ENCODE measurements at places on chromosomes 3 and 15.
A peak's percentile ranks its signal among the peaks of the same experiment; 100 is the strongest.

GRCh38 chr3:178966299-178967176 lies 105.1 kb downstream of the ZMAT3 start:
- DNase-seq, result peak; percentile 28

- no peak for DNase-seq
These were observed 583.8 kb upstream of the ZNF717 start for GRCh38 chr3:76369170-76369569.

DNA sequence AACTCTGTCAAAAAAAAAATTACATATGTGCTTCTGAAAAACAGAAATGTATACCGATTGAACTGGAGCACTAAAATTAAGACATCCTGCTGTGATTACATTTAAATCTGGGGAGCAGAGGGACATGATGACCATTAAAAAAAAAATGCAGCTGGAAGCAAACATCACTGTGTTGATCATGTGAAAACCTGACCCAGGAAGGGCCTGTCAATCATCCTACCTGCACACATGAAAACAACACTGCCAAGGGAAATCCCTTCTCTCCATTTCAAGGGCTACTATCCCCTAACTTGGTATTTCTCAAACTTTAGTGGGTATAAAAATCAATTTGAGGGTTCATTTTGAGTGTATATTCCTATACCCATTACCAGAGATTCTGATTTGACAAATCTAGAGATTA lies 719.9 kb upstream of the CBLB start:
- DNase-seq, result no peak

GRCh38 chr15:100909989-100910955 lies 8.9 kb upstream of the LRRK1 start:
- no peak for DNase-seq

DNA sequence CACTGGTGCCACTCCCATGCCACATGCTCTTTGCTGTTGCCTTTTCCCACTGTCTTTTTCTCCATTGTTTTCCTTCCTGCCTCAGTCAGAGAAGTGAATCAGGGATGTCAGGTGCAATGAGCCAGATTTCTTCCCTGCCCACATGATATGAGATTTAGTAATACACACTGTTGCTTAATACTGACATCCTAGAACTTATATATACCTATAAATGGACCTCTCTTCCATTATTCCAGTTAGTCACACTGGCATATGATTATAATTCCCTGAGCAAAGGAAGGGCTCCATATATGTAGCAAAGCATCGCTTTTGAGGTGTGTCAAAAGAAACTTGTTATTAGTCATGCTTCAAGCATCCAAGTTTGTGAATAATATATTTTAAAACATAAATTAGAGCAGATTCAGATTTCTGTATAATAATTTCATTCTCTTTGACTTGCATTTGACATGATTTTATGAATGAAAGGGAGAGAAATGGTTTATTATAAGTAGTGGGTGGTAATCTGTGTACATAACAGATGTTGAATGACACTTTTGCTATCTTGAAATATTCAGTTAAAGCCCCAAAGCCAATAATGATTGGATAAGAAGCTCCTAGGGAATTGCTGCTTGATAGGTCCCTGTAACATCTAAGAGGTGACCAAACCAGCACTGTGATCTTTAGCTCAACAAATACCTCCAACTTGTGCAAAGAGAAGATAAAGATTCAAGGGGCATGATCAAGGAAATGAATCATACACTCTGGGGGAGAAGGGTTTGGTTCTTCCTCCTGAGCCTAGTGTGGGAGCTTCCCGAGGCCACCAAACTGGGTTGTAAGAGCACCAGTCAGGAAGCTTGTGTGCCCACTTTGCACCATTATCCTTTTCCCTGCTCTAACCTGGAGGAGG lies 48.6 kb downstream of the CHST2 start:
- no peak for DNase-seq

DNA sequence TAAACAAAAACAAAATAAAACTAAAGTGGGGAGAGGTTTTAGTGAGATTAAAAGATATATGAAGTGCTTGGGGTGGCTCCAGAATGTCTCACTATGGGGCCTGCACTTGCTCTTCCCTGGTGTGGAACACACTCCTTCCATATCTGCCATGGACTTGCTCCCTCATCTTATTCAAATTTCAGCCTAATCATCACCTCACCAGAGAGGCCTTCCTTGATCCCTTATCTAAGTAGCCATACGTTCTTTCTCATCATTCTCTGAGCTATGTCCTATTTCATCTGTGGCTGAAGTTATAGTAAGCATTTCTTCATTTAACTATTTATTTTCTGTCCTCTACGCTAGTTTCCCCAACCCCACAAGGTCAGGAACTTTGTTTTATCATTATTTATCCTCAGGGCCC lies 511.7 kb downstream of the NTRK3 start:
- DNase-seq, result no peak

DNA sequence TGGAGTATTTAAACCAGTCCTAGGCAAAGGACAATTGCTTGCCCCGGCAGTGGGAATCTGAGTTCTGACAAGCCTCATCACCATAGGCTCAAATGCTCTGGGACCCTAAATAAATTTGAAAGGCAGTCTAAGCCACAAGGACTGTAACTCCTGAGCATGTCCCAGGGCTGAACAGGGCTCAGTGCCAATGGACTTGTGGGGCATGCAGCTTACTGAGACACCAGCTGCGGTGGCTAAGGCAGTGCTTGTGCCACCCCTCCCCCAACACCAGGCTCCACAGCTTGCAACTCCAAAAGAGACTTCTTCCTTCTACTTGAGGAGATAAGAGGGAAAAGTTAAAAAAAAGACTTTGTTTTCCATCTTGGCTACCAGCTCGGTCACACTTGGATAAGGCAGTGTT lies 289.7 kb upstream of the DCBLD2 start:
- DNase-seq, result no peak

DNA sequence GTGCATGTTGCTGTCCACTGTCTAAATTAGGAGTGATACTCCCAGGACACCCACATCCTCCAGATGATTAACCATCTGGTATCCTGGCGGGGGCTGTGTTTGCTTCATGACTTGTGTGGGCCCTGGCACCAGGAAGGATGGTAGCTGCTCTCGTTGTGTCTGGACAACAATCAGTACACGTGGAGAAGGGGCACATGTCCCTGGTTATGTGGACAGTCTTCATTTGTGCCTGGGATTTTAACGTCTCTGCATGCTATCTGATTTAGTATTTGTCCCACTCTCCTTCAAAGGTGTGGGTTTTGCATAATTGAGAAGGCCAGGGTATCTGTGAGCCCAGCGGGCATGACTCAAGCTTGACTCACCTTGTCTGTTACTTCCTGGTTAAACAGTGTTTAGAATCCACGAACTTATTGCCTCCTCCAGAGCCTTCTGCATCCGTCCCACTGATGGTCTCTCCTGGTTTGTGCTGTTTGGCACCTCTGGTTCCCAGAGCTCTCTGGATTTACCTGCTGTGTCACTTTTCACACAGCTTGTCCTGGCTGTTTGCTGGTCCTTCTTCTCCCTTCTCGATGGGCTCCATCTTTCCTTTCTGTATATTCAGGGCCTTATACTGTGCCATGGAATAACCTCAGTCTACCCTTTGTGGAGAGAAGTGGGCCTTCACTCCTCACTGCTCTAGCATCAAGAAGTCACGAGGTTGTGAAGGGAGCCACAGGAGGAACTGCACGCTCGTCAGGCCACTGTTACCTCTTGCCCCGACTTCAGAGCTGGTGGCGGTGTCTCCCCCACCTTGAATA lies 32.5 kb downstream of the ARNT2 start:
- no peak for DNase-seq

DNA sequence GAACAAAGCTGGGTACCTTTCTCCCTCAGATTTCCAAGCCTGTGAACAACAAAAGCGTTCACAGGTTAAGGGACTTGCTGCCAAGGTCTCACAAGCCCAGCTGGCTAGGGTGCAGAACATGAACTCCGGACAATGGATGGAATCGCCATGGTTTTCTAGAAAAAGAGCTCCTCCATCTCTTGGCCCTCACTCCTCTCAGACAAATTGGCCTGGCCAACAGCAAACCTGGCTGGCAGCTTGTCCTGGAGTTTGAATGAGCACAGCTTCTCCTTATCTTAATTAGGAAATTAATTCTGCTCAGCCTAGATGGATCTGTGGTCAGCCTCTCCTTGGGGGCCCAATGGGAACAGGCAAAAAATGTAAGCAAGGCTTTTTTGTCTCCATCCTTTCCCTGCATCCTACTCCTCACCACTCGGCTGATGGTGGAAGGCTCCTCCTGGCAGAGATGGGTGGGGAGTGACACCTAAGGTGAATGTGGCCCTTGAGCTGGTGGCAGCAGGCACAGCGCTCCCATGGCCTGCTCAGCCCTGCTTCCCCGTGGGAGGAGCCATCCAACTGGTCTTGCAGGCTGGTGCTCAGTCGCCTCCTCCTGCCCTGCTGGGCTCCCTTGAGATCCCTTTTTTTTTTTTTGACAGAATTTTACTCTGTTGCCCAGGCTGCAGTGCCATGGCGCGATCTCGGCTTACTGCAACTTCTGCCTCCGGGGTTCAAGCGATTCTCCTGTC lies 5.8 kb downstream of the KLHL25 start:
- no peak for DNase-seq

GRCh38 chr3:71579935-71580406 lies 3.6 kb downstream of the FOXP1 start:
- DNase-seq, result peak; percentile 55

- DNase-seq, result no peak
These were observed 5.4 kb upstream of the CGNL1 start for GRCh38 chr15:57370929-57371328.

DNA sequence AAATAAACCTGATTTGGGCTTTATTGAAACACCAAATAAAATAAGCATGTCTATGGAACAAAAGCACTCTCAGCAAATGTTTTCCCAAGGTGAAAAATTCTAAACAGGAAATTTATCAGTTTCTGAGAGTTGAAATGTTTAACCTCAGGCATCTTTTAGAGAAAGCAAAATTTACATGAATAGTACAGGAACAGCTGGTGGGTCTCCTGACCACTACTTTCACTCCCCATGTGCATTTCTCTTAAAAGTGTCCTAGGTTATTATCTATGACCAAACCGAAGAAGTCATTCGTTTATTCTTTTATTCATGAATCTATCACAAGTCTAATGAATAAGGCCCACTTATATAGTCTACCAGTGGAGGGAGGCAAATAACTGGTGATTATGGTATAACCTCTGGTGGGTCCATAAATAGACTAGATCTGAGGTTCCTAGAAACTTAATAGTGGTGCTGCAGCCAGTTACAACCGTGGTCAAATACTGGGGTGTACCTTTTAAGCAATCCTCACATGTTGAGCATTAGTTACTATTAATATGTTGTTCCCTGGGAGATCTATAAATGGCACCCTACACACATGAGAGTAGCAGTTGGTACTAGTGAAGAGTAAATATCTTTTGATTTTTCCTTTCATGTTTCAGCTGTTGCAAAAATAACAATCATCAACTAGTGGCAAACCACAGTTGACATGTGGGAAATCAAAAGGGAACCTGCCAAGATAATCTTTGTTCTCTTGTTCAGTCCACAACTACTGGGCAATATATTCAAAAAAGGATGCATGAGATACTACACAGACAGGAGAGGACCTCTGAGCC lies 169.3 kb upstream of the STAC start:
- DNase-seq, result peak; percentile 9

- no peak for DNase-seq
These were observed 13.9 kb downstream of the UPK1B start for GRCh38 chr3:119187266-119187665.

DNA sequence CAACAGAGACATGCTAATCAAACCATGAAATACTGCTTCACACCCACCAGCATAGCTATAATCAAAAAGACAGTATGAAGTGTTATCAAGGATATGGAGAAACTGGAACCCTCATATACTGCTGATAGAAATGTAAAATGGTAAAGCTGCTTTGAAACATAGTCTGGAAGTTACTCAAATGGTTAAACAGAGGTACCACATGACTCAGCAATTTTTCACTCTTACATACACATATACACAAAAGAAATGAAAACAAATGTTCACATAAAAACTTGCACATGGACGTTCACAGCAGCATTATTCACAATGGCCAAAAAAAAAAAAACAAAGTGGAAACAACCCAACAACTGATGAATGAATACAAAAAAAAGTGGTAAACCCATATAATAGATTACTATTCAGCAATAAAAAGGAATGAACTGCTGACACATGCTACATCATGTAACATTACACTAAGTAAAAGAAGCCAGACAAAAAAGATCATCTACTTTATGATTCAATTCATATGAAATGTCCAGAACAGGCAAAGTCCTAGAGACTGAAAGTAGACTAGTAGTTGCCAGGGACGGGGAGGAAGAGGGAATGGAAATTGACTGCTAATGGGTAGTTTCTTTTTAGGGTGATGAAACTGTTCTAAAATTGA lies 23.2 kb downstream of the ZNF148 start:
- no peak for DNase-seq

DNA sequence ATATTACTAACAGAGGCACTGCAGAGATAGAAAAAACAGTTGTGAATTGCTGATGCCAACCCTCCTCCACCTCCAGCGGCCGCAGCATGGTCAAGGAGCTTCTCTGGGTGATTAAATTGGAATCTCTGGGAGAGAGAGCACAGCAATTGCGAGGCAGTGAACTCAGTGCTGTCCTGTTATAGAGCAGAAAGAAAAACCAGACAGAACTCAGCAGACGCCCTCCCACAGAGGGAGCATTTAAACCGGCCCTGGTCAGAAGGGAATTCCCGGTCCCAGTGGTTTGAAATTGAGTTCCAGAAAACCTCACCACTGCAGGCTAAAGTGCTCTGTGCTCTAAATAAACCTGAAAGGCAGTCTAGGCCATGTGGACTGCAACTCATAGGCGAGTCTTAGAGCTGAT lies 175.4 kb downstream of the SQOR start:
- DNase-seq, result no peak

GRCh38 chr3:135865553-135865952 lies 100.0 kb upstream of the PPP2R3A start:
- no peak for DNase-seq

GRCh38 chr3:67529915-67530314 lies 124.5 kb downstream of the SUCLG2 start:
- DNase-seq, result no peak

GRCh38 chr15:64619880-64620839 lies 155.2 kb downstream of the RBPMS2 start:
- DNase-seq, result peak; percentile 42

- no peak for DNase-seq
These were observed 891.1 kb downstream of the TUSC7 start for GRCh38 chr3:117600666-117601065.

DNA sequence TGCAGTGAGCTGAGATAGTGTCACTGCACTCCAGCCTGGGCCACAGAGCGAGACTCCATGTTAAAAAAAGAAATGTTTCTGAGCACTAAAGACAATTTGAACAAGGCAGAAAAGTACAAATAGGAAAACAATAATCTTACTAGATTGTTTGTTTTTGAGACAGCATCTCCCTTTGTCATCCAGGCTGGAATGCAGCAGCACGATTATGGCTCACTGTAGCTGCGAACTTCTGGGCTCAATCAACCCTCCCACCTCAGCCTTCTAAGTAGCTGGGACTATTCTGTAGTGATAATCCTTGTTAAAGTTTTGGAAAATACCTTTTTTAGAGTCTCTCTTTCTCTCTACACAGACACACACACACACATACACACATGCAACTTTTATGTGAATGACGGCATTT lies 107.1 kb downstream of the LPP start:
- no peak for DNase-seq

- no peak for DNase-seq
These were observed 101.3 kb downstream of the TMCO5A start for GRCh38 chr15:38035701-38036100.
